ENCODE measurements at places on chromosomes 13 and 19.
A peak's percentile ranks its signal among the peaks of the same experiment; 100 is the strongest.

GRCh38 chr13:113643593-113643992 lies 14.4 kb downstream of the ATP4B start:
- no peaks in the 10 kb centered on the region for H3K27me3 ChIP-seq
- peaks cover 18% of the 10 kb centered on the region for H3K4me1 ChIP-seq
- H3K27ac ChIP-seq: no peak overlapping the region
- peaks cover 43% of the 10 kb centered on the region for H3K36me3 ChIP-seq

DNA sequence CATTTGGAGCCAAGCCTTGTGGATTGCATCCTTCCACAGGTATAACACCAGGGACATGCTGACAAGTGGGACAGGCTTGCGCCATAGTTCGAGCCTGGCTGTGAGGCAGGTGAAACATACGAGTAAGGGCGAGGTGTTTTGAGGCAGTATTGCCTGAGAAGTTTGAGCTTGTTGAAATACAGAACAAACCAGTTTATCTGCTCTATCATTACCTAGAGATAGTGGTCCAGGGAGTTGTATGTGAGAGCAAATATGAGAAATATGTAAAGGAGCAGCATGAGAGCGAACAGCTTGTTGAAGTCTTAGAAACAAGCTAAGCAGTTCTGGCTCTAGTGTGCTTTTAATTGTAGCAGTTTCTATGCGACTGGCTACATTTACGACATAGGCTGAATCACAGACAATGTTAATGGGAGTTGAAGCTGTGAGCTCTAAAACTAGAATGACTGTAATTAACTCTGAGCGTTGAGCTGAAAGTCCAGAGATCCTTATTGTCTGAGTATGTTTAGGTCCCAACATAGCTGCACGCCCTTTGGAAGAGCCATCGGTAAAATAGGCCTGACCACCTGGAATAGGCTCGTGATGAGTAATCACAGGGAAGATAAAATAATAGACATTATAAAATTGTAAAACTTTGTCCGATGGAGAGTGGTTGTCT lies 8.2 kb downstream of the ZNF439 start:
- H3K4me1 ChIP-seq: no peaks in the 10 kb centered on the region
- no peak for DNase-seq
- no peak overlapping the region for H3K4me3 ChIP-seq
- peaks cover 54% of the 10 kb centered on the region for H3K36me3 ChIP-seq
- no peaks in the 10 kb centered on the region for H3K27me3 ChIP-seq

DNA sequence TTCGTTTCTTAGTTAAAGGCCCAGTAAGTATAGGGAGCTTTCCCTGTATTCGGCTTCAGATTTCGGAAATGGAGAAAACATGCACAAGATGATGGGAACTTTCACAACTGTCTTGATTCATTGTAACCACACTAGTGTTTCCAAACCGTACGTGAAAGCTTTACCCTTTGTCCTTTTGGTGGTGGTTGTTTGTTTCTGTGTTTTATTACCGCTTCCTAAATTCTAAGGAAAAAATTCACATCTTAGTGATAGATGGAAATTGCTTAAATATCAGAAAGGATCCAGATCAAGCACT lies 504 bp upstream of the VWA8 start:
- H3K4me3 ChIP-seq: peak overlapping the region; percentile 90
- peaks cover 35% of the 10 kb centered on the region for H3K4me1 ChIP-seq
- H3K27ac ChIP-seq: peak overlapping the region; percentile 88
- no peak for DNase-seq
- peaks cover 4% of the 10 kb centered on the region for H3K36me3 ChIP-seq

GRCh38 chr19:3276341-3276799 lies 51.9 kb downstream of the CELF5 start:
- H3K27me3 ChIP-seq: peaks cover 13% of the 10 kb centered on the region
- H3K36me3 ChIP-seq: no peaks in the 10 kb centered on the region
- peak overlapping the region; percentile 42 for H3K4me3 ChIP-seq
- peak overlapping the region; percentile 36 for H3K27ac ChIP-seq

DNA sequence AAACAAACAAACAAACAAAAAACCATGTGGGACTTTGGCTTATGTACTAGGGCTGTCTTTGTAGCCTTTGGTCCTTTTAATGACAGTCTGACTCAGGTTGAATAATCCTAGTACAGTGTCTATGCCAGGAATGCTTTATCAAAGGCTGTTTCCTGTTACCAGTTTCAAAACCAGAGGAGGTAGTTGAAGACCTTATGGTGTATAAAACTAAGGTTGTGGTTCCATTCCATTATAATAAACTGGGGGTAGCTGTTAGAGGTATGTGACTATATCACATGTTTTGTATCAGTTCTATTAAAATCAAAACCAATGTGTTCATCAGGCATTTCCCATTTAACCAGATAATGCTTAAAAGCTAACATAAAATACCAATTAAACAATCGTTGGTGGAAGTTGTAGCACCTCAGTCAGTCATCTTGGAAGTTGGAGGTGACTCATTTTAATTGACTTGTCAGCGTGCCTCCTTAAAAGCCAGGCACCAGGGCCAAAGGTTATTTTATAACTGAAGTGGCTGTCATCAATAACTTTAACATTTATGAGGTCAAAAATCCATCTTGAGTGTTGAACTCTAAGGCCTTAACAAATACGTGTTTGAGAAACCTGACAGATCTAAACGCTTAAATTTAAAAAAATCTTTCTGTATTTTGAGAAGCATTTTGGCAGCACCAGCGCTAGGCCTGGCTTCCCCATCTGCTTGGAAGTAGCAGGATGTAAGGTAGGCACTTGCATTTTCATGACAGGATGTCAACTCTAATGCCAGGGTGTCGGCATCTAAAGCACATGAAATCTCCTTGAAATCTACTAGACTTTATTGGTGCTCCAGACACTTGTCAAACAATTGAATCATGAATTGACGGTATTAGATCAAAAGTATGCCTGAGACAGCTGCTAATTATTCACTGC lies 162.5 kb downstream of the LMO7 start:
- H3K36me3 ChIP-seq: peaks cover 6% of the 10 kb centered on the region
- no peaks in the 10 kb centered on the region for H3K27me3 ChIP-seq
- no peak for DNase-seq

DNA sequence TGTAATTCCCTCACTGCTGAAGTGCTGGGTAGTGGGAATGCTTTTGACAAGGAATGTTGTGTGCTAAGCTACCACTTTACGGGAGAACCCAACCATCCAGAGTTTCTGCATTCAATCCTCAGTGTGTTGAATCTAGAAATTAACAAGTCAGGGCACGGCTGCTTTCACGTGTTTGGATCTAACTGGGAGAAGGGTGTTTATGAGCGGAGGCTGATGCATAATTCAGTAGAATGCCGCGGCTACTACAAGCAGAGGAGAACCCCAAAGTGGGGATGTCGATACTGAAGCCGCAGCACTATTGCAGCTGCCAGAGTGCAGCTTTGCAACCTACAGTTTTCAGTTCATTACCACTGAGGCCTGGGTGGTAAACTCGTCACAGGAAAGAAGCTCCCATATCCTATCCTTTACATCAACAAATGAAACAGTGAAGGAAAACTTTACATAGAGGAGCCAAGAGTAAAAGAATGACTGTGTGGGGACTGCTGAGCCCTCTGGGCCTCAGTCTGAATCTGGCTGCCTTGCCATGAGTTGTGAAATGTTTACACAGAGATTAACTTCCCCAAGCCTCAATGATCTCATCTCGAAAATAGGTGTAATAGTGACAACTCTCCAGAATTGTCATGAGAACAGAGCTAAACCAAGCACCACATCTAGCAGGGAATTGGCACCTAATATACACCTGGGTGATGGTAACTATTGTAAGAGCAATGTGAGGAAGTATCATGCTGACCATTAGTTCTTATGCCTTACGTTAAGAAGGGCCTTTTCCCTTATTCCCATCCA lies 531.7 kb downstream of the MYO16 start:
- H3K36me3 ChIP-seq: no peaks in the 10 kb centered on the region
- H3K27ac ChIP-seq: no peak overlapping the region
- no peak for DNase-seq
- H3K4me1 ChIP-seq: peaks cover 11% of the 10 kb centered on the region
- no peak overlapping the region for H3K4me3 ChIP-seq

DNA sequence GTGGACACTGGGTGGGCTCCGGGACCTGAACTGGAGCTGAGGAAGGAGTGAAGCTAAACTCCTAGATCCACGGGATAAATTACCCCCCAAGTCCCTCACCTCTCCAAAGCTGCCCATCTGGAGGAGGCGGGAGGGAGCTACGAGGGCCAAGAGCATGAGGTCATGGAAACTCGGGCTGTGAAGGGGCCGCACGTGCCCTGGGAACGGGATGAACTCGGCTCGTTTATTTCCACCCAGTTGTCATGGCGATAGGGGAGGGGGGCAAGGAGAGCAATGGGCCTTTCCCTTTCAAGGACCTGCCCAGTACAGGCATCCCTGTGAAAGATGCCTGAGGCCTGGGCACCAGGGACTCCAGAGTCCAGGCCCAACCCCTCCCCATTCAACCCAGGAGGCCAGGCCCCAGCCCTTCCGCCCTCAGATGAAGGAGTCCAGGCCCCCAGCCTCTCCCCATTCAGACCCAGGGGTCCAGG lies 3.8 kb downstream of the PPP1R12C start:
- H3K36me3 ChIP-seq: peaks cover 33% of the 10 kb centered on the region
- no peak for DNase-seq
- H3K27ac ChIP-seq: no peak overlapping the region
- H3K4me3 ChIP-seq: no peak overlapping the region

GRCh38 chr19:6887316-6887715 lies at the start of gene ADGRE1:
Gene ADGRE1, plus strand, starts transcription at chr19:6887579. Its CDS starts 30 bp downstream, at chr19:6887609.
- peaks cover 44% of the 10 kb centered on the region for H3K4me1 ChIP-seq
- DNase-seq: no peak
- H3K4me3 ChIP-seq: no peak within 1 kb of the TSS
- H3K27me3 ChIP-seq: no peaks in the 10 kb centered on the region
- H3K27ac ChIP-seq: no peak within 1 kb of the TSS

DNA sequence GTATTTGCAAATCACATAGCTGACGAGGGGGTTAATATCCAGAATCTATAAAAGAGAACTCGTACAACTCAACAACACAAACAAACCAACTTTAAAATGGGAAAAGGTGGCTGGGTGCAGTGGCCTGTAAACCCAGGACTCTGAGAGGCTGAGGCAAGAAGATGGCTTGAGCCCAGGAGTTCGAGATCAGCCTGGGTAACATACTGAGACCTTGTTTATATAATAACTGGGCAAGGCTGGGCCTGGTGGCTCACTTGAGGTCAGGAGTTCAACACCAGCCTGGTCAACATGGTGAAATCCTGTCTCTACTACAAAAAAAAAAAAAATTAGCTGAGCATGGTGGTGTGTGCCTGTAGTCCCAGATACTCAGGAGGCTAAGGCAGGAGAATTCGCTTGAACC lies 21.8 kb upstream of the TM6SF2 start:
- DNase-seq: no peak
- H3K4me1 ChIP-seq: no peaks in the 10 kb centered on the region
- no peak overlapping the region for H3K4me3 ChIP-seq

- no peak for DNase-seq
- no peaks in the 10 kb centered on the region for H3K4me1 ChIP-seq
- H3K36me3 ChIP-seq: peaks cover 38% of the 10 kb centered on the region
- H3K27me3 ChIP-seq: no peaks in the 10 kb centered on the region
These were observed 767 bp upstream of the ZNF793 start for GRCh38 chr19:37505958-37506386.

GRCh38 chr19:17915940-17916593 lies 16.7 kb upstream of the CCDC124 start:
- no peaks in the 10 kb centered on the region for H3K27me3 ChIP-seq
- no peaks in the 10 kb centered on the region for H3K4me1 ChIP-seq
- no peak for DNase-seq
- no peak overlapping the region for H3K27ac ChIP-seq

GRCh38 chr19:41701401-41702075 lies 6.9 kb upstream of the CEACAM5 start:
- DNase-seq: no peak
- no peaks in the 10 kb centered on the region for H3K36me3 ChIP-seq
- no peaks in the 10 kb centered on the region for H3K4me1 ChIP-seq
- no peak overlapping the region for H3K4me3 ChIP-seq
- H3K27me3 ChIP-seq: peaks cover 15% of the 10 kb centered on the region
- H3K27ac ChIP-seq: no peak overlapping the region

GRCh38 chr19:6358003-6358402 lies 3.3 kb upstream of the CLPP start:
- no peaks in the 10 kb centered on the region for H3K27me3 ChIP-seq
- no peak overlapping the region for H3K4me3 ChIP-seq
- DNase-seq: no peak
- H3K4me1 ChIP-seq: peaks cover 12% of the 10 kb centered on the region
- H3K27ac ChIP-seq: no peak overlapping the region

GRCh38 chr13:45200701-45201232 lies at the start of gene KCTD4:
Gene KCTD4, minus strand, starts transcription at chr13:45201045. Its CDS starts 6,478 bp downstream, at chr13:45194567.
- DNase-seq: no peak
- H3K36me3 ChIP-seq: peaks cover 5% of the 10 kb centered on the region
- H3K4me1 ChIP-seq: peaks cover 7% of the 10 kb centered on the region
- no peak within 1 kb of the TSS for H3K4me3 ChIP-seq
- H3K27ac ChIP-seq: no peak within 1 kb of the TSS

- peaks cover 3% of the 10 kb centered on the region for H3K27me3 ChIP-seq
- peaks cover 23% of the 10 kb centered on the region for H3K36me3 ChIP-seq
- H3K27ac ChIP-seq: no peak overlapping the region
- peaks cover 24% of the 10 kb centered on the region for H3K4me1 ChIP-seq
- H3K4me3 ChIP-seq: no peak overlapping the region
These were observed 961 bp upstream of the VSIG10L start for GRCh38 chr19:51342631-51343569.

- peaks cover 6% of the 10 kb centered on the region for H3K4me1 ChIP-seq
- H3K36me3 ChIP-seq: no peaks in the 10 kb centered on the region
- no peak overlapping the region for H3K27ac ChIP-seq
- H3K4me3 ChIP-seq: no peak overlapping the region
These were observed 21.1 kb downstream of the ARL11 start for GRCh38 chr13:49649244-49649962.

GRCh38 chr13:97387485-97387839 lies 46.5 kb upstream of the RAP2A start:
- H3K36me3 ChIP-seq: peaks cover 12% of the 10 kb centered on the region
- H3K27ac ChIP-seq: peak overlapping the region; percentile 53
- H3K4me1 ChIP-seq: peaks cover 23% of the 10 kb centered on the region
- no peak for DNase-seq
- no peak overlapping the region for H3K4me3 ChIP-seq

GRCh38 chr13:46032341-46032740 lies 20.2 kb downstream of the ZC3H13 start:
- no peaks in the 10 kb centered on the region for H3K27me3 ChIP-seq
- H3K4me3 ChIP-seq: no peak overlapping the region
- H3K36me3 ChIP-seq: peaks cover 66% of the 10 kb centered on the region
